ENCODE measurements at places on chromosomes 6 and 20.

- DNase-seq = no peak
Measured at GRCh38 chr20:16647875-16648597, 74.8 kb upstream of the KIF16B start.

DNA sequence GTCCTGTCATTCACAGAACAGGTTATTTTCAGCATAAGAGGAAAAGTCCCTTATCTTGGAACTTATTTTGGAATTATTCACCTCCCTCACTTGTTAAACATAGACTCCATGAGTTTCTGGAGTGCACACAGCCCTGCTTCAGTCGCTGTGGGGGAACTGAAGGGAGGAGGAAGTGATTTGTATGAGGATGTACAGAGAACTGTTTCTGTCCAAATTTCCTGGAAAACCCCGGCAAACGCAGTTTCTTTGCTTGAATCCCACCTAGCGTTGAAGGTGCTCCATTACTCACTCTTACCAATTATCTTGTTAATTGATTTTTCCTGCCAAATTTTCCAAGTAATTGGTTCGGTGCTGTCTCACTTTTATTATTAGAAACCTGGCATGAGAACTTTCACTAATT is 78.0 kb upstream of the AGPAT4 start:
- DNase-seq = no peak

DNA sequence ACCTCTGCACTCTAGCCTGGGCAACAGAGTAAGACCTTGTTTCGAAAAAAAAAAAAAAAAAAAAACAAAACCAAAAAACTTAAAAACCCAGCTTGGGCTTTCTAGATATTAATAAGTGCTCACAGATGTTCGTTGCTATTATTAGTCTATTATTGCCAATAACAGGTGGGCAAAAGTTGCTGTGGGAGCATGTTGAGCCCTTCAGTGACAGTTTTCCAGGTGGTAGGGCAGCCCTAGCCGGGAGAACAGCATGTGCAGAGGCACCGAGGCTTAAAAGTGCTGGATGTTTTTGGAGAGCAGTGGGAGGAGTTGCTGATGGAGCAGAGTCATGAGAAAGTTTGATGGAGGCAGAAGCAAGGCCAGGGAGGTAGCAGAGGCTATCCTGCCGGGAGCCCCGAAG is 4.4 kb downstream of the PPP1R16B start:
- DNase-seq = no peak

DNA sequence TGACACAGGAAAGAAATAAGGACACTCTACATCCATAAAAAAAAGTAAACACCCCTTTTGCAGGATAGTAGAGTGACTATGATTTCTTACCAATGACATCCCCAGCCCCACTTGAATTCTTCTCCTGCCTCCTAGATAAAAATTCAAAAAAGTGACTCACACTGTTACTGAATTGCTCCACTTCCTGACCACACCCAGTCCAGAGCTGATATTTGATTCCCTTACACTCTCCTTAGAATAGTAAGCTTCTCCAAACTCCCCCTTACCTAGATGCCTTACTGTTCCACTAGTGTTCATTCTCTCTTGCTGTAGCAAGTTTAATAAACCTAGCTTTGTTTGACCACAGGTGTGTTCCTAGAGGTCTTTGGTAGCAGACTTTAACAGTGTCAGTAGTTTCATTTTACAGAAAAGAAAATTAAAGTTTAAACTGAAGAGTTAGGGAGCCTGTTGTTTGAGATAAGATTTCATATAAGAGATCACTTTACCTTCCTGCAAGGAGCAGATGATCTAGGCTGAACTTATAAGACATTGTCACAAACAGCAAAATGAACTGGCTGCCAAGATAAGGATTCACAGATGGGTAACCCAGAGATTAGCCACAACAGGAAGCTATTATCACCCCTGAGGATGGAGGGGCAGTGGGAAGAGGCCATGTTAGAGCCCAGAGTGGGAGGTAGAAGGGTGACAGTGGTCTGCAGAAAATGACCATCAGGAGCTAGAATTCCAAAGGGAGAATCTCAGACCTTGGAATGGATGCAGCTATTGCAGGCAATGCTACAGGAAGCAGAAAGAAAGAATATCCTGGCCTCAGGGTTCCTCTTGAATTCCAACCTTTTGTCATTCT is 28.4 kb upstream of the BTN3A2 start:
- DNase-seq = no peak

GRCh38 chr6:1739220-1739619 is 129.5 kb downstream of the FOXC1 start:
- no peak for DNase-seq

DNA sequence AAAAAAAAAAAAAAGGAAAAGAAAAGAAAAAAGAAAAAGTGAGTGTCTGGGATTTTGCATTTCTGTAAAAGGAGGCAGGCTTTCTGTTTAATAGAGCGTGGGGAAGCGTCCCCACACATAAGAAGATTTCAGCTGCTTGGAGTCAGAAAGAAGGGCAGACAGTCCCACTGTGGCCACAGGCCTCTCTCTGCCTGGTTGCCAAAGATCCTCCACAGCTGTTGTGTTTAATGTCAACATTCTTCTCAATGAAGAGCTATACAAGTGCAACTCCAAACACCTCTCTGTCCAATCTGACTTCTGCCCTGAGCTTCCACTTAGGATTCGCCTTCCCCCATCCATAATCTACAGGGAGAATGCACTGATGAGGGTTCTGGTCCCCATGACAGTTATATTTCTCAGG is 64.3 kb upstream of the MLN start:
- DNase-seq = no peak

DNA sequence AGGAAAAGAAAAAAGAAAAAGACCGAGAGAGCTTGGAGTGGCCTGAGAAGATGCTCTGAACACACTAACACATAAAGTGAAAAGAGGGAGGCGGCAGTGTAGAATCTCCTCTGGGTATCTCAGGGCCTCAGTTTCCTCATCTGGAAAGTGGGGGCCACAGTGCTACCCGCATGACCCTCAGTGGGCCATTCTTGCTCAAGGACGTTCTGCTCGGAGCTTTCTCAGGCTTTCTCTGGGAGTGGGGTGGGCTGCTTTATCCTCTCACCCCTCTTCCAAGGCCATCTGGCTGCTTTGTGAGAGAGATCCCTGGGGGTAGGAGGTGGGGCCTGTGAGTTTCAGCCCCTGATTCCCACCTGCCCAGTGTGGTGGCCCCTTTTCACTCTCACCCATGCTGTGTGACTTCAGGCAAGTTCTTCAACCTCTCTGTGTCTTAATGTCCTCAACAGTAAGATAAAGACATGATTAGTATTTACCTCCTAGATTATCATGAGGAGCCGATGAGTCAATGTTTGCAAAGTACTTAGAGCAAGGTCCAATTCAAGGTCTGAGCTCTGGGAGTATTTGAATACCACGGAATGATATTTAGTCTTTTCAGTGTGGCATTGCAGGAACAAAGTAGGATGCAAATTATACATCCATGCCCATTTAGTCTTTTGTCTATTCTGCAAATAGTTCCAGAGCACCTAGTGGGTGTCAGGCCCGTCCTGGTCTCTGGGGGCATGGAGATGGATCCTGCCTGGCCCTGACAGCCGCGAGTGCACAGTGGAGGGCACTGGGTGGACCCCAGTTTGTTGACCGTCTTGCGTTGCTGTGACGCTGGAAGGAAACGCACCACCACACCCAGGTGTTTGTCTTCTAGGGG is 34.3 kb downstream of the SRC start:
- no peak for DNase-seq

GRCh38 chr6:165805636-165806035 is 142.6 kb upstream of the PDE10A start:
- no peak for DNase-seq

- no peak for DNase-seq
Measured at GRCh38 chr6:99589290-99589672, 17.4 kb upstream of the PRDM13 start.
